ENCODE measurements at places on chromosomes 1 and 21. TPM values are rescaled to one million over a fixed set of nuclear protein-coding genes. Genes with fewer than 3 reads are reported as not detected.

SPRR2G gene
- not detected for total RNA-seq

IGFN1 gene
- total RNA-seq = not detected

RHD gene
- total RNA-seq = not detected

TMEM54 gene
- 308 TPM for total RNA-seq
